Dermis blood vessel endothelial cell (primary cell): ENCODE measurements at places on chromosomes 2 and 18. TPM values are rescaled to one million over a fixed set of nuclear protein-coding genes. Genes with fewer than 3 reads are reported as not detected.

Gene ACTR1B
- total RNA-seq: 76.3 and 81.2 TPM in 2 replicates

Gene MROH2A
- total RNA-seq: not detected in 2 replicates

Gene STAT4
- total RNA-seq: 0.51 and 1.6 TPM in 2 replicates

Gene POTEC
- total RNA-seq: not detected in 2 replicates

DNA sequence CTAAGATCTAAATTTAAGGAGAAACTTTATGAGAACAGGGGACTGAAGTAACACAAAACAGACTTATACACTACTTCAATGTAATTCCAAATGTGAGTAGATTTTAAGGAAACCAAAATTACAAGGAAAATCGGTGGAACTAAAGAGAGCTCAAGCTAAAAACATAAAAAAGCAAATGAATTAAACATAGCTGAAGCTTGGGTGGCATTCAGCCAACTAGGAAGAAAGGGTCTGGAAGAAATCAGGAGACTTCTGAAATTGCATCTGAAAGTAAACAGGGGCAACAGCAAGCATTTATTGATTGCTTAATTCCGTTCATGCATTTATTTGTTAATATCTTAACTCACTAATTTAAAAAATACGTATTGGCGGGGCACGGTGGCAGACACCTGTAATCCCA, 727.3 kb upstream of the PKDCC start:
- no peak for DNase-seq

GRCh38 chr2:7458066-7458465, 540.9 kb downstream of the RNF144A start:
- no peak for DNase-seq

- peak; percentile 6 for DNase-seq
Measured at GRCh38 chr2:99636144-99637034, 146.6 kb upstream of the REV1 start.

DNA sequence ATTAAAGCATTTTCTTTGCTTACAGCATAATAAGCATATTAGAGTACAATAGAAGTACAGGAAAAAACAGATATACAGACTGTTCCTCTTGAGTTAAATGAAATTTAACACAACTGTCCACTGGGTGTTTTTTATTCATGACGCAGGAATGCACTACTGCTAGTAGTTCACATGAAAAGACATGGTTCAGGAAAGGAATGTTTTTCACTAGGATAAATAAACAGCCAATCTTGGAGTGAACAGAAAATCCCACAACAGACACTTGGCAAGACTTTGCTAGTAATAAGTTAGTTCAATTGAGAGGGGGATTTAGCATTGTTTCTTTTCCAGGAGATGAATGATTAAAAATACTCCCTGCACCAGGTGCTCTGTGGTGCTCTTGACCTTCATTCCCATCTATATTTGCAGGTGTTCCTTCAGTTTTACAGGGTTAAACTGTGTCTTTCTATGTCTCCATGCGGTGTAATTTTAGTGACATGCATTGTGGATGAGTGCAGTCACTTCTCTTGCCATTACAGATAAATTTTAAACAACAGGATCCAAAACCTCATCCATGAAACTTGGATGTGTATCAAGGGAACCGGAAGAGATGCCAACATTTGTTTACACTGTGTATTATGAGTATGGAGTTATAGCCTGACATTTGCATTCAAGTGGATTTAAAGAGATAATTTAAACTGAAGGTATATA, 796.6 kb downstream of the DSC3 start:
- DNase-seq: no peak

GRCh38 chr2:208077276-208077675, 47.0 kb downstream of the CRYGD start:
- DNase-seq: no peak

- DNase-seq: no peak
Measured at GRCh38 chr2:16148632-16149348, 208.4 kb downstream of the MYCN start.

GRCh38 chr2:88950010-88950409, 258.5 kb downstream of the RPIA start:
- peak; percentile 51 for DNase-seq

GRCh38 chr2:47501374-47502200, 98.6 kb downstream of the MSH2 start:
- DNase-seq: peak; percentile 63

GRCh38 chr18:21295101-21295500, 53.1 kb downstream of the GREB1L start:
- no peak for DNase-seq

- DNase-seq: no peak
Measured at GRCh38 chr18:63113899-63114565, 205.5 kb downstream of the BCL2 start.

DNA sequence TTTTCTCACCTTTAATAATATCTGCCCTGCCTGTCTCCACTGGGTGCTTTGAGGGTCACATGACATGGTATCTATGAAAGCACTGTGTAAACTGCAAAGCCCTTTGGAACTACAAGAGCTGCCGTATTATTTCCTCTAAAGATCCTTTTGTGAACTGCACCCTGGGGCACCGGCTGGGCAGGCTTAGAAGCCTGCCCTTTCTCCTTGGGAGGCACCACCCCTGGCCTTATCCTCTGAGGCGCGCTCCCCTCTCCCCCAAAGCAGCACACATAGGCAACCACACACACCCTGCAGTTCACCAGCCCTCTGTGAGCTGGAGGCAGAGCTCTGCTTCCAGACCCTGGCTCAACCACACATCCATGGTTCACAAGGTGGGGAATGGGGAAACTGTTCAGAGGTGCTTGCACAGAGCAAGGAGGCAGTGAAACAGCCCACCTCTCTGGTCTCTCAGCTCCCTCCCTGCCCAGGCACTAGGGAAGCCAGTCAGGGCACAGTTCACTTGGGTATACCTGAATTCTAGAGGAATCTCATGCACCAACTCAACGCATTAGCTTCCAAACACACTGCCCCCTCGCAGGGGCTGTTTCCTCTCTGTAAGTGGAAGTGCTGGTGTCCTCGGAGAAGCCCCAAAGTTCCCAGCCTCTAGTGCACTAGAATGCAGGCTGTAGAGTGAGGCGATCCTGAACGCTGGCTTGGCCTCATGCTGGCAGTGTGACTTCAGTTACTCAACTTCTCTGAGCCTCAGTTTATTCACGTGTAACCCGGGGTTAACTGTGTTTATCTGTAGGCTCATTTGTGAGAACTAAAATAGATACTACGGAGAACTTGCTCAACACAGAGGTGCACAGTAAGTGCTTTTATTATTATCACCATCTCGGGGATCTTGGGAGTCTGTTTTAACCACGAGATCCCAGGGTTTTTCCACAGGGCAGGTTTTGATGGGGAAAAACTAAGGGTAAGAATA, 11.0 kb downstream of the SIGLEC15 start:
- DNase-seq: no peak
